ENCODE measurements at places on chromosomes 12 and 14.

- no peak for DNase-seq
Observed at GRCh38 chr14:101858791-101859537, 97.5 kb downstream of the PPP2R5C start.

DNA sequence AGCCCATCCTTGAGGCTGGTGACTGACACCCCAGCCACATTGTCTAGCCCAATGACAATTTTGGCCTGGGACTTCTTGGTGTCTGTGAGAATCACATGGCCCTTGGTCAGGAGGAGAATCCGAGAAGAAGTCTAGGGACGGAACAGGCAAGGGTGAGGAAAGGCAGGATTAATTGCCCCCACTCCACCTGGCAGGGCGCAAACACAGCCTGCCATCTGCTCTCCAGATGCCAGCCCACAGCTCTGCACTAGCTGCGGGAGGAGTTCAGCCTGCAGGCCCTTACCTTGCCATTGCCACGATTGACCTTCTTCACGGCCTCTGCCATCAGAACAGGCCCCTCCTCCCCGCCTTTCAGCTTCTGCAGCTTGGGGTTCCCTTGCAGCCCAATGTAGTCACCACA is 13.1 kb upstream of the TAC3 start:
- DNase-seq, result no peak

GRCh38 chr12:131826097-131826928 is 1.9 kb upstream of the MMP17 start:
- no peak for DNase-seq

DNA sequence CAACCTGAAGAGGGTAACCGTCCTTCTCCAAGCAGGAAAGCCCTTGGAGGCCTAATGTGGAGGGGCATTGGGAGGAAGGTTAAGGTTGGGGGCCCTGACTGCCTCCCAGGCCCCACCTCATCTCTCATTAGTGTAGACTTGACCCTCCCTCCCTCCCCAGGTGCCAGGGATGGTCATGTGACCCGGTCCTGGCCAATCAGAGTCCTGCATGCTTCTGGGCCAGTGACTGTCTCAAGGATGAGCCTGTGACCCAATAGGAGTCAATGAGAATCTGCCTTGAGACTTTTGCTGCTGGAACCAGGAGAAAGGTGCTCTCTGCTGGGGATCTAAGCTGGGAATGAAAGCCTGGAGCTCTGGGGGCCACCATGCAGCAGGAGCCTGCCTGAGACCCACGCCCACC is 70.8 kb downstream of the NCOR2 start:
- no peak for DNase-seq

DNA sequence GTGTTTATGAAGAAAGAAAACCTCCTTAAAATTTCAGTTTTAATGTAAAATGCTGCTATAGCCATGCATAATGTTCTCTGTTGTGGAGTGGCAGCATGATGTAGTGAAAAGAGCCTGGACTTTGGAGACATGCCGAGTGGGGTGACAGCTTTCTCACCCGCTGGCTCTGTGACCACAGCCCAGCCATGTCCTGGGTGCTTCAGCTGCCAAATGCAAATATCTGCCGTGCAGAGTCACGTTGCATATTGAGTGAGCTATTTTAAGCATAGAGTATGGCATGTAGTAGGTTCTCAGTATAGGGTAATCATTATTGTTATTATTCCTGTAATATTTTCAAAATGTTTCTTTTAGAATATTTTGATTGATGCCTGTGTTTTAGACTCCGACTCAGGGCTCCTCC is 15.5 kb upstream of the TCTN2 start:
- no peak for DNase-seq

DNA sequence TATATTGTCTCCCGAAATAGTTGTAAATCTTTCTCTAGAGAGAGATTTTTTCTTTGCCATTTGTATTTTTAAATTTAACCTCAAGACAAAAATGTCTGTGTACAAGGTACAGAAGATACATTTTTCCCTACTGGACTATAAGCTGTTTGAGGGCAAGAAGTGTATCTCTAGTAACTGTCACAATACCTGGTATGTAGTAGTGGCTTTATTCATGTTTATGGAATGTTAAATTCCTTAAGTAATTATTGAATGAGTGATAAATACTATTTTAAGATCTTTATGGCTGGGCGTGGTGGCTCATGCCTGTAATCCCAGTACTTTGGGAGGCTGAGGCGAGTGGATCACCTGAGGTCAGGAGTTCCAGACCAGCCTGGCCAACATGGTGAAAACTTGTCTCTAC is 24.4 kb upstream of the CDK17 start:
- DNase-seq, result no peak

- no peak for DNase-seq
Observed at GRCh38 chr12:95146769-95147168, 70.5 kb downstream of the FGD6 start.

- no peak for DNase-seq
Observed at GRCh38 chr14:55085060-55085660, 33.7 kb downstream of the MAPK1IP1L start.

GRCh38 chr12:92953747-92954146 is 24.7 kb upstream of the EEA1 start:
- DNase-seq, result no peak

DNA sequence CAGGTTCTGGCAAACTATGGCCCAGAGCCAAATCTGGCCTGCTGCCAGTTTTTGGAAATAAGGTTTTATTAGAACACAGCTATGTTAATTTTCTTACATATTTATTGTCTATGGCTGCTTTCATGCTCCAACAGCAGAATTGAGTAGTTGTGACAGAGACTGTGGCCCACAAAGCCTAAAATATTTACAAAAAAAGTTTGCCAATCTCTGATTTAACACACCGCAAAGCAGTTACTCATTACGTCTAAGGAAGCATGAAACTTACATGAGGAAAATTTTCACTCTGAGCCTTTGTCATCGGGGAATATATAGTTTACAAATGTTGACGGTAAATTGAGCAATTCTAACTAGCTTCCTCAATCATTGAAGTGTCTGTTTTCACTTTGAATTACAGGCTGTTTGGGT is 96.5 kb downstream of the UNC79 start:
- DNase-seq, result no peak

DNA sequence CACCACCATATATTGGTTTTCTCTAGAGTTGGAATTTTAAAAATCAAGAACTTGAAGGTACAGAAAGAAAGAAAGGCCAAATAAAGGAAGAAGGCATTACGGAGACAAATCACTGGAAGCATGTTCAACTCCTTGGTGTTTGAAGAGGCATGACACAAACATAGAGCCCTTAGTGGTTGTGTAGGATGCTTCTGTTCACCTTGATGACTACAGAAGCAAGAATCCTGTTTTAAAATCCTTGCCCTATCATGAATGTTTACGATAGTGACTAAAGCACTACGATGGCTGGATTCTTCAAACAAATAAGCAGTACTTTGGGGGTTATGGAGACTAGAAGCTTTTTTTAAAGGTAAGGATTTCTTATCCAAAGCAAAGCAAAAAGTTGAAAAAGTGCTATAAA is 10.3 kb upstream of the ISM2 start:
- no peak for DNase-seq
